ENCODE measurements at places on chromosomes 7 and 10.

GRCh38 chr7:115906731-115907130, 123.8 kb downstream of the TFEC start:
- no peak for DNase-seq

- no peak for DNase-seq
Observed at GRCh38 chr10:6255548-6256061, 52.9 kb downstream of the PFKFB3 start.

DNA sequence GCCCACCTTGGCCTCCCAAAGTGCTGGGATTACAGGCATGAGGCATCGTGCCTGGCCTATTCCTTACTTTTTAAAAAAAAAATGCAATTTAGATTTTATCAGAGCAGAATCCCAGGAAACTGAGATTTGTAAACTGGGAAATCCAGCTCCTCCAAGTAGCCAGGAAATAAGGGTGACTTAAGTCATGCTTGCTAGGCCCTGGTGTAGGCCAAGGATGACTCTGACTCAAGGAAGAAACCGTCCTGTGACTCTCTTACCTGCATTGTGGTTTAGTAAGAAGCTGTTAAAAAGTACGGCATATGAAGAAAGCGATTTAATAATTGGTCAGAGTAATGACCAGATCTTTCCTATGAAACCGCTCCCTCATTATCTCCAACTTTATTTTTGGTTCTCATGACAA, 10.2 kb downstream of the PFKP start:
- DNase-seq: no peak

DNA sequence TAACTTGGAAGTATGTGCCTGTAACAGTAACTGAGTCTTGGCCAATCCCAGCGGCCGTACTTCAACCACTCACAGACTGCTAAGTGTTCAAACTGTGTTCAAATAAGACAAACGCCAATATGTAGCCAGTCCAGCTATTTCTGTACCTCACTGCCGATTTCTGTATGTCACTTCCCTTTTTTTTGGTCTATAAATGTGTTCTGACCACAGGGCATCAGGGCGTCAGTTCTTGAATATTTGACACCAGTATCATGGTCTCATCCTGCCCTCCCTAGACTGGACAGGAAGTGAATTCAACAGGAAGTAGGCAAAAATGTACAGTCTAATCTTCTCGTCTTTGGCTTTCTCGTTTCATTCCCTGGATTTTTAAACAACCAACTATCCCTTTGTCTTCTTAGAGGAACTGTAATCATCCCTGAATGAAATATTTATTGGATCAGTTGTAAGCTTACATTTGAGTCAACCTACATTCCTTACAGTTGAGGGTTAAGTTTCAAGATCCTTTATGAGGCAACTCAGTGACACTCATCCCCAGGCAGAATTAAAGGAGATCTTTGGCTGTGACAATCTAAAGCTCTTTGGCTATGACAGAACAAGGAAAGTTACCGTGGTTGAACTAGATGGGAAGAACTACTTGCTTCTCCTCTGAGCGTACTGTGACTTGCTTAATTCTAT, 232.7 kb downstream of the NSUN6 start:
- no peak for DNase-seq

DNA sequence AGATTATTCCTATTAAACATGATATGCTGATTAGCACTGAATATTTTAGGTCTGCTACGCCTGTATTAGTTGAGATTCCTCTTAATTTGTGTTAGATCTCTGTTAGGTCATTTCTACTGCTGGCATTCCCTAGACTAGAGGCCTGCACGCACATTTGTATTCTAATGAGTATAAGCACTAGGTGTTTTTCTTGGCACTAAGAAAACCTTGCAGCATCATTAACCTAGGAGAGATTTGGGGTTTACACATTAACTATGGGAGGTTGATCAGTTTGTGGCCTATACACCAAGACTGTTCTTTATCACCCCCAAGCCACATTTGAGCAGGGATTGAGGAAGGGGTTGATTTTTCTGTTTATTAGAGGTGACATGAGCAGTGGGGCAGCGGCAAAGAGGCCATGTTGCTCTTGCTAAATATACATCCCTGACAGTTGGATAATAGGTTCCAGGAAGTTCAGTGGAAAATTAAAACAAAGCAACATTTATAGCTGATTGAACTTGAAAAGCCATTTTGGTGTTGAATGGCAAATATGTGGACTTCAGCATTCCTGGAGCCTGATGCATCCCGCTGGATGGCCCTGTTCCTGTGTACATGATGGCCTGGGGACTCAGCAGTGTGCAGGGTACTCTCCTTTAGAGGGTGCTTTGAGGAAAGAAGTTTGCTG, 65.2 kb downstream of the GBF1 start:
- DNase-seq: no peak

DNA sequence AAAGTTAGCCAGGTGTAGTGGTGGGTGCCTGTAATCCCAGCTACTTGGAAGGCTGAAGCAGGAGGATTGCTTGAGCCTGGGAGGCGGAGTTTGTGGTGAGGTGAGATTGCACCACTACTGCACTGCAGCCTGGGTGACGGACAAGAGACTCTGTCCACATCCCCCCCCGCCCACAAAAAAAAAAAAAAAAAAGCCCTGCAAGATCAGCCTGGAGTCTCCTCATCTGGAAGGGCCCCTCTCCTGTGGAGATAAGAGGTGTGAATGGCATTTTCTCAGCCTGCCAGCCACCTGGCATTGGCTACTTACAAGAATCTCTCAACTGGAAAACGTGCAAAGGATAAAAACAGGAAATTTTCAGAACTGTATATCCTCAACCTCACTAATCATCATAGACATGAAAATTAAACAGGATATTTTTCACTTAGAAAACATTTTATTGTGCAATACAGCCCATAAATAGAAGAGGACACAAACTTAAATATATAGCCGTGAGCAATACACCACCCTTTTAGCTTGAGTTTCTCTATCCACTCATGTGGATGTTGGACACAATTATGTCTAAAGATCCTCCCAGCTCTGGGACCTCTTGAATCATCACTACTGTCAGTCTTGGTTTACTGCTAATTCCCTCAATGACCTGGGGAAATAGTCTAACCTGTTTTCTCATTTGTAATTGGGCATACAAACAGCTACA, 11.3 kb upstream of the TSPAN15 start:
- DNase-seq: no peak

Data from cortex of kidney (tissue), 1 donor.